NCI-H1436 (cell line): ENCODE measurements at places on chromosomes 11 and 22.

DNA sequence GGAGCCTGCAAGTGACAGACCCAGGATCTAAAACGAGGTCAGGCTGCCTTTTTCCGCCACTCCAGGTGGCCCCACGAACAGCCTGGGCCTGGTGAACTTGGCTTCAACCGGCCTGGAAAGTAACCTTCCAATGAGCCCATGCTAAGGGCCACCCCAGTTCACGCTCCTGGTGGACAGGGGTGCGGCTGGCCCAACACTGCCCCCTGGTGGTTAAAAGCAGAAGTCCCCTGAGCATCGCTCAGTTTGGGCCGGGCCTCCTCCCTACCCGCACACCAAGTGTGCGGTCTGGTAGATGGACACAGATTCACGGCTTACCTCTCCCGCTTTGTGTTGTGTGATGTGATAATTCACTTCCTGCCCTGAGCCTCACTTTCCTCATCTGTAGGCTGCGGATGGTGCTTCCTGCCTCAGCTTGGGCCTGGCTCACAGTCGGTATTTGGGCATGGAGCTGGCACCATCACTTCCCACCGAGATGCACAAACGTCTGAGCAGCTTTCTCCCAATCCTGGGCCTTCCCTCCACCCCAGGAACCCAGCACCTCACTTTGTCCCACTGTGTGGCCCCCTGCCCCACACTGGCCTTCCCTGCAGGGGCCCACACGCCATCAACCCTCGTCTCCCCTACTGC, 13.7 kb upstream of the SEC14L3 start:
- DNase-seq: peak; percentile 29

DNA sequence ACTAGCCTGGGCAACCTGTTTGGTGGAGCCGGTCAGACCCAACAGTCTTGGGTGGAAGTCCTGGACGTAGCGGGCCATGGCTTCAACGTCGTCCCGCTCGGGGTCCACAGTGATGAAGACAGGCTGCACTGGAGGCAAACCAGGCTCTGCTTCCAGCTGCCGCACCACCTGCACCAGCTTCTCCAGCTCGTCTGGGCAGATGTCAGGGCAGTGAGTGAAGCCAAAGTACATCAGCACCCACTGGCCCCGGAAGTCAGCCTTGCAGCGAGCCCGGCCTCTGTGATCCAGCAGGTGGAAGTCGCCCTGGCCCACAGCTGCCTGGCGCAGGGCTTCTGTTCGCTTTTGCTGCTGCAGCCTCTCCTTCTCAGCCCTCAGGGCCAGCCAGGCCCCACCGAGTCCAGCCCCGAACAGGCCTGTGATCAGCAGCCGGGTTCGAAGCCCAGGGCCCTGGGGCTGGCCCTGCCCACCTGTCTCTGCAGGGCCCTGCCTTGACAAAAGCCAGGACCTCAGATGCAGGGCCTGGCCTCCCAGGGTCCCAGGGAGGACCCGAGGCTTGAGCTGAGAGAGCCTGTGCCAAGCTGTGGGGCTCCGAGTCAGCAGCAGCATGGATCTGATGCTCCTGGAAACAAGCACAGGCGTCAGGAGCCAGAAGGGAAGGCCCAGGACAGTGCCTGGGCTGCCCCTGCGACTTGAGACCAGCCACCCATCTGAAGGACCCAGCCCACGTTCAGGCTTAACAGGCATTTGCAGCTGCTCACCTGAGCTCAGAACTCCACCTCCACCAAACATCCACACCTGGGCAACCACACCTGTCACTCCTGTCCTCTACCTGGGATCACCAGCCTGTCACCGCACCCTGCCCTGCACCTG, 1.4 kb downstream of the SCO2 start:
- no peak for DNase-seq

GRCh38 chr22:19065929-19066328, 56.3 kb downstream of the DGCR2 start:
- DNase-seq: no peak

GRCh38 chr22:32949391-32950173, 108.6 kb downstream of the SYN3 start:
- no peak for DNase-seq

- no peak for DNase-seq
Observed at GRCh38 chr22:21672107-21672629, 6.4 kb downstream of the PPIL2 start.

DNA sequence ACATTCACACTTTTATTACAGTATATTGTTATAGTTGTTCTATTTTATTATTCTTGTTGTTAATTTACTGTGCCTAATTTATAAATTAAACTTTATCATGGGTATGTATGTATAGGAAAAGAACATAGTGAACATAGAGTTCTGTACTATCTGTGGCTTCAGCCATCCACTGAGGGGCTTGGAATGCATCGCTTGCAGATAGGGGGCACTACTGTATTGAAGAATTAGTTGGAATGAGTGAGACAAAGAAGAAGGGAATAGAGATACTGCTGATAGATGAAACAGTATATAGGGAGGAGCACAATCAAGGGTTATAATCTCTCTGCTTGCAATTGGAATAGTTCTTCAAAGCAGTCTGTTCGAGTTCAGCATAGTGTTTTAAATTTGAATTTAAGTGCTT, 432.2 kb downstream of the RAB38 start:
- DNase-seq: peak; percentile 22

- DNase-seq: peak; percentile 39
Observed at GRCh38 chr22:49305214-49305965, 522.3 kb downstream of the BRD1 start.

DNA sequence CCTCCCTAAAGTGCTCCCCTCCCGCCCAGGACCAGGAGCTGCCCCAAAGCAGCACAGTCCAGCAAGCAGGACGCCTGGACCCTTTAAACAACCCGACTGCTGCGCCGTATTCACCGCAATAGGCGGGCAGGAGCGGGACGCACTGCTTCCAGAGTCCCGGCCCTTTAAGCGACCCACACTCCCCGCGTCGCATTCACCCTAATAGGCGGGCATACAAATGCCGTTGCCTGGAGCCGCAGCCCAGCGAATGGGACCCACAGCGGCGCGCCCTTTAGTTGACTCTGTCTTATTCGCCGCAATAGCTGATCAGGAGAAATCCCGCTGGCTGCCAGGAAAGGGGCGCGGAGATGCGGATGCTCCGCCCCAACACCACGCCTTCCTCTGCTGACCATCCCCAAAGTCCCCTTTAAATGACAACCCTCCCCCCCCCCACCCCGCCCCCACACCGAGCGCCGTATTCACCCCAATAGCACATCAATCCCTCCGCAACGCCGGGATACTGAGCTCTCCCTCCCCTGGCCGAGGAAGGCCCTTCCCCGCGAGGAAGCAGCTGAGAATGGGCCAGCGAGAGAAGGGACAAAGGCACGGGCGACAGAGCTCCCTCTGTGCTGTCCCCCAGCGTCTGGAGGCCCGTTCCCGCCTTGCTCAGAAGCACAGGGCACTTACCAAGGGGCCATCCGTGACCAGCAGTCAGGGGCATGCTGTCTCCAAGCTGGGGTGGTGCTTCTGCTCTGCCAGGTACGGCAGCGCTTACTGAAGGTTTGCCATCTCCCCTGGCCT, 4.7 kb downstream of the OSBPL5 start:
- peak; percentile 11 for DNase-seq

- peak; percentile 15 for DNase-seq
Observed at GRCh38 chr11:121514432-121515334, 61.9 kb upstream of the SORL1-AS1 start.

GRCh38 chr11:2268729-2269600, 1.4 kb downstream of the ASCL2 start:
- no peak for DNase-seq
